Stimulated activated naive CD8-positive, alpha-beta T cell treated with anti-CD3 and anti-CD28 coated beads, Interleukin-15, Interleukin-2, amounts not matched to agents 100 U/mL and 50 U/mL, for 24 hours (primary cell): ENCODE measurements at places on chromosomes 12 and 14.

GRCh38 chr12:64392221-64392620 lies 1.7 kb upstream of the C12orf56 start:
- DNase-seq = no peak

- no peak for DNase-seq
These were observed 17.1 kb downstream of the FICD start for GRCh38 chr12:108531929-108532848.

DNA sequence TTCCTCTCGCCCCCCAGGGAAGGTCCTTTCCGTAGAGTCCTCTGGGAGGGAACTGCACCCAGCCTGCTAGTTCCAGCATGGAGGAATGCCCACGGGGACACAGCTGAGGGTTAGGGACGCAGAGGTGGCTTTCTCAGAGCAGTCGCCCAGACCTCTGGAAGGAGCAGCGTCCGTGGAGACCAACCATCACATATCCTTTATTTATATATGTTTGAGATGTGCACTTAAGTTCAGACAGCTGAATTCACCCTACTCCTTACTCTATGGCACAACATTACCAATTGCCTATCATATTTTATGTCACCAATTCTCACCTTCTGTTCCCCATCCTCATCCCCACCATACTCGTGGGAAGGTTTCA lies 305.6 kb upstream of the DIO3 start:
- DNase-seq = no peak

- DNase-seq = no peak
These were observed 132.1 kb downstream of the SLC5A8 start for GRCh38 chr12:101077791-101078528.

GRCh38 chr12:6635856-6636531 lies at the start of gene LPAR5:
Gene LPAR5, minus strand, starts transcription at chr12:6635959. Its CDS starts 14,711 bp downstream, at chr12:6621248.
- DNase-seq = peak; percentile 62

DNA sequence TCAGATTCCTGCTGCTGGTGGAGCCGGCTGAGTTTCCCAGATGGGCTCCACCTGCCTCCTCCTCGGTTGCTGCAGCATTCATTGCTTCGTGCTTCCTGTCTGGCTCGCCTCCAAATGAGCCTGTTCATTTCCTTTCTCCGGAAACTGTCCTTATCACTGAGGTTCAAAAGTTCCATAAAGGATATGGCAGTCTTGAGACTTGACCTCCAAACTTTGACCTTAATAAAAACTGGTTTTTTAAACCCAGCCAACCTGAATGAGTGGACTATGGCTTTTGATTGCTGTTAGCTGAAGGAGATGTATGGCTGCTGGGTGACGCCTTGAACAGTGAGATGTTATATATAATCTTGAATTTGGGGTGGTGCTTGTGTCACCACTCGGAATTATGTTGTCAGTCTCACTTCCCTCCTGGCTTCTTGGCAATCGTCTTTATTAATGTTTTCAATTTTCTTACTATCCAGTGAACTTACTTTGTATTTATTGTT lies 62.7 kb downstream of the RASSF3 start:
- DNase-seq = peak; percentile 54

DNA sequence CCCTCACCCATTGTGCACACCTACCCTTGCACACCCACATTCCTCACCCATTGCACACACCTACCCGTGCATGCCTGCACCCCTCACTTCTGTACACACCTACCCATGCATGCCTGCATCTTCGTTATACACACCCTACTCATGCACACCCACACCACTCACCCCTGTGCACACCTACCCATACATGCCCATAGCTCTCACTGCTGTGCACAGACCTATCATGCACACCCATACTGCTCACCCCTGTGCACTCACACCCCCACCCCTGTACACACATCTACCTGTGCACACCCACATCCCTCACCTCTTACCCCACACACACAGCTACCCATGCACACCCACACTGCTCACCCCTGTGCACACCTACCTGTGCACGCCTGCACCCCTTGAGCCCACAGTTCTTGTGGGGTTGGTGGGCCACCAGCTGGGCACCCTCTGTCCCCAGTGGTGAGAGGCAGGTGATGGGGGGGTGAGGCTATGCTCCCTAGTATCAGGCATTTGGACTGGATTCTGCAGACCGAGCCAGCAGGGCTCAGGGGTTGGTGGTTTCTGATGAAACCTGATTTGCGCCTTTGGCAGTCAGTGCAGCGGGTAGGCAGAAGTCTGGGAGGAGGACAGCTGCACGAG lies 15.6 kb downstream of the CEP170B start:
- DNase-seq = no peak
